ENCODE measurements at places on chromosomes 4 and X. TPM values are rescaled to one million over a fixed set of nuclear protein-coding genes. Genes with fewer than 3 reads are reported as not detected.

Gene CUL4B
- 40.9 TPM for total RNA-seq

- no peak for DNase-seq
- no peaks in the 10 kb centered on the region for H3K4me1 ChIP-seq
- H3K4me3 ChIP-seq, result no peak overlapping the region
- no peaks in the 10 kb centered on the region for H3K27me3 ChIP-seq
- H3K27ac ChIP-seq, result no peak overlapping the region
These were observed 271.8 kb downstream of the INPP4B start for GRCh38 chr4:142574306-142574705.

GRCh38 chrX:22035236-22035635, 3.1 kb downstream of the PHEX start:
- no peak for DNase-seq
- no peaks in the 10 kb centered on the region for H3K4me1 ChIP-seq
- no peaks in the 10 kb centered on the region for H3K36me3 ChIP-seq
- H3K4me3 ChIP-seq, result no peak overlapping the region
- H3K27ac ChIP-seq, result no peak overlapping the region

DNA sequence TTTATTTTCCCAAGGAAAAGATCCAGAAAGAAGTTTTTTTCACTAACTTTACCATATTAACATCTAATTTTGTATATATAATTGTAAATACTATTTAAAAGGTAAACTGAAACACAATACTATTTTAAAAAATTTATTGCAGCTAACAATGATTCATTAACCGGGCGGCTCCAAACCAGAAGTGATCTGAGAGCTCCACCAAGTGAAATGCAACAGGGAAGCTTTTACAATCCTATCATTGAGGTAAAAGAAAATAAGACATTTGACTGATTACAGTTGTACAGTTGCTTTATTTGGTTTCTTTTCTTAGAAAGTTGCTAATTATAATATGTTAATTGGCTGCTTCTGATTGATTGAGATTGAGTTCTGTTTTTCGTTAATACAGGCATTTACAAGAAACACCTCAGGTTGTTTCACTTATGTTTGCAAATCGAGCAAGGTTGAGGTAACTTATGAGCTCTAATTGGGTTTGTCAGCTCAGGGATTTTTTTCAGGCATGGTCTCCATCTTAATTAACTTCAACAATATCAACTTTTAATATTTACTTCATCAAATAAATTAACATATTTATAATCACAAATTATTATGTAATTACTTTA, 220.2 kb upstream of the UGT8 start:
- H3K27ac ChIP-seq, result no peak overlapping the region
- H3K27me3 ChIP-seq, result no peaks in the 10 kb centered on the region
- no peak for DNase-seq
- no peaks in the 10 kb centered on the region for H3K4me1 ChIP-seq
- H3K4me3 ChIP-seq, result no peak overlapping the region

GRCh38 chrX:40734971-40735324, 394 bp downstream of the MED14 start:
- H3K27me3 ChIP-seq, result no peaks in the 10 kb centered on the region
- H3K36me3 ChIP-seq, result peaks cover 4% of the 10 kb centered on the region
- peak; percentile 34 for DNase-seq

All from K562 (cell line).